NCI-H1930 (cell line): ENCODE measurements at places on chromosomes 1 and 21.

DNA sequence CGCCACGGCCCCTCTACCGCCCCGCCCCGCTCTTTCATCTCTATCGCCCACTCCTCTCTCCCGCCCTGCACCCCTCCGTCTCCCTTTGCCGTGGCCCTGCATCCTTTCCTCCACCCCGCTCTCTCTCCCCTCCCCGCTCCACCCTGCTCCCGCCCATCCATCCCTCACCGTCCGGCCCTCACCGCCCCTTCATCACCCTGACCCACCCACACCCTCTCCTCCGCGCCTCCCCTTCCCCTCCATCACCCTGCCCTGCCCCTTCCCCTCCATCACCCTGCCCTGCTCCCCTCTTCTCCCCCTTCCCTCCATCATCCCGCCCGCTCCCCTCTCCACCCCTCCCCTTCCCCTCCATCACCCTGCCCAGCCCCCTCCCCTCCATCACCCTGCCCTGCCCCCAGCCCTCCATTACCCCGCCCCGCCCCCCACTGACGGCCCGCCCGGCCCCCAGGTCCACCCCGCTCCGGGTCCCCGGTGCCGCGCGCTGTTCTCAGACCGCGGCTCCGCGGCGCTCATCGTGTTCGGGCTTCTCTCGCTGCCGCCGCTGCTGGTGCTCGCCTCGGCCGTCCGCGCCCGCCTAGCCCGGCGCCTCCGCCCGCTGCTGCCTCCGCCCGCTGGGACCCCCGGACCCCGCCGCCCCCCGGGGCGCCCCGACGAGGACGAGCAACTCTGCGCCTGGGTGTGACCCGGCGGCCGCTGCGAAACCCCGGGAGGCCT lies 6.2 kb upstream of the ANKRD65 start:
- no peak for DNase-seq

GRCh38 chr1:3027611-3028371 lies 6.5 kb downstream of the ACTRT2 start:
- DNase-seq = no peak

GRCh38 chr1:180057883-180058396 lies 96.7 kb upstream of the QSOX1 start:
- no peak for DNase-seq

- DNase-seq = no peak
These were observed 177.1 kb downstream of the GABPA start for GRCh38 chr21:25911730-25912401.

DNA sequence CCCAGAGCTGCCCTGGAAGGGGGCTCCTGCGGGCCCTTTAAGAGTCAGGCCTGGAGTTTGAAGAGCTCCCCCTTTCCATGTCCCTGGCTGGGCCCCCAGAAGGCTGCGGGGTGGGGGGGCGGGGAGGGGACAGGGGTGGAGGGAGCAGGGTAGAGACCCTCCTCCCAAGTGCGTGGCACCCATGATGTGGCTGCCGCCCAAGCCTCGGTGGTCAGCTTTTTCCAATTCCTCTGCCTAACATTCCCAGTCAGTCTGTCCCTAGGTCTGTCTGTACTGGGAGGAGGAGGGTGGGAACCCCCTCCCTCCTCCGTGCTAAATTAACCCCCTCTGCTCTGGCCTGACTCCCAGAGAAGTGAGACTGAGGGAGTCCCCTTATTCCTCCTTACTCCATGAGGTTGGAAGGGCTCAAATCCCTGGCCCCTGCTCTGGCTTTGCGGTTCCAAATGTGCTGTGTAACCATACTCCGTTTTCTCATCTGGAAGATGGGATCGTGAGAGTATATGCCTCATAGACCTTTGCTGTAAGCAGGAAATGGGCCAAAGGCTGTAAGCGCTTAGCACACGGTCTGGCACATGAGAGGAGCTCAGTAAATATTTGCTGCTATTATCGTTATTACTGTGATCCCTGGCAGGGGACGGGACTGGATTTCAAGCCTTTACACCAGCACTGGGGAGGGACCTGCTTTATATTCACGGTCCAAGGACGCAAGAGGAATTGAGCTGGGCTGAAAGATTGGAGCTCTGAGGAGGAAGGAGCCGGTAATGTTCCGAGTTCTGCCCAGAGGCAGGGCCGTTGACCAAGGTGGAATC lies 658 bp upstream of the COL16A1 start:
- DNase-seq = peak; percentile 64
